ENCODE measurements at places on chromosomes 7 and 10.
A peak's percentile ranks its signal among the peaks of the same experiment; 100 is the strongest.

DNA sequence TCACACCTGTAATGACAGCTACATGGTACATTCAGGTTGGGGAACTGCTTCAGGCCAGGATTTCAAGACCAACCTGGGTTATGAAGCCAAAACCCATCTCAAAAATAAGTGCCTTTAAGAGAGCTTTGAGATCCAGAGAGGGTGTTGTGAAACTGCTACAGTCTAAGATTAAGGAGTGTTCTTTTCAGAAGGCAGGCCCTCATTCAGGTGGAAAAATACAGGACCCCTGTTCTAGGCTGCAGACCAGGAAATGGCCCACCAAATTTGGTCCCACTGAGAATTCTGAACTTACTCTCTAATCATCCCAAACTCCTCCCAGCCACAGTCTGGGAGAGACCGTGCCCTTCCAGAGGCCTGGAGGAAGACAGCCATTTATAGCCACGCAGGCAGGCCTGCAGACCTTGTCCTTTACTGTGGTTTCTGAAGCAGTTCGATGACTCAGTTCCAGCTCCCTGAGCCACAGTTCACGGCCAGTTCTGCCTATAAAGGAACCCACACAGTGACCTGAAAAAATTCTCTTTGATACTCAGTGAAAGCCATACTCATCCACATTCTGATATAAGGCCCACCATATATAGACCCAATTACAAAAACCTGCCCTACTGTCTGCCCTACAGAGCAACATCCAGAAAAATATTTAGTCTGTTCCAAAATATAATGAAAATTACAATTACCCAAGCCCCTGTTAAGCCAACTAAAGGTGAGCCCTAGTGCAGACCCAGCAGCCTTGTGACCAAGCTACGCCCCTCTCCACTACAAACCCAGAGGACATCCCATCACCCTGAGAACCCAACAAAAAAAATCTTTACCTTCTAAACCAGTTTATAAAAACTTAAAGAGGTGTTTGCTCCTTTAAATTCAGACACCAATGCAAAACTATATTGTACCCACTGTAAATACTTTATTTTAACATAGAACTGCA, 21.2 kb downstream of the ZNF680 start:
- DNase-seq = peak; percentile 67

- no peak for DNase-seq
These were observed 14.3 kb downstream of the EIF4EBP2 start for GRCh38 chr10:70418229-70418628.

DNA sequence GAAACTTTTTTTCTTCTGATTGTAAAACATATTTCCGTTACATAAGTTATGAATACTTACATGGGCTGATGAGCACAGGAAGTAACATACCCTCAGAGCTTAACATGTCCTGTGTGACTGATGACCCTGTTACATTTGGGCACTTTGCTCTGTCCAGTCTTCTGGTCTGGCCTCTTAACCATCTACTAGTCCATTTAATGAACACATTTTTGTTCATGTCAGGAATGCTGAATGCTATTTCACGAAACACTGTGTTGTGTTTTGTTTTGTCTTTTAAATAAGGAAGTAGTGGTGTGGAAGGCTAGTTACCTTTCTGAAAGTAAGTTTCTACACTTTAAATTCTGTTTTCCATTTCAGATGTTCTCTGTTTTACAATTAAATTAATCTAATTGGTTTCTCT, 77.7 kb downstream of the RBM33 start:
- DNase-seq = no peak

DNA sequence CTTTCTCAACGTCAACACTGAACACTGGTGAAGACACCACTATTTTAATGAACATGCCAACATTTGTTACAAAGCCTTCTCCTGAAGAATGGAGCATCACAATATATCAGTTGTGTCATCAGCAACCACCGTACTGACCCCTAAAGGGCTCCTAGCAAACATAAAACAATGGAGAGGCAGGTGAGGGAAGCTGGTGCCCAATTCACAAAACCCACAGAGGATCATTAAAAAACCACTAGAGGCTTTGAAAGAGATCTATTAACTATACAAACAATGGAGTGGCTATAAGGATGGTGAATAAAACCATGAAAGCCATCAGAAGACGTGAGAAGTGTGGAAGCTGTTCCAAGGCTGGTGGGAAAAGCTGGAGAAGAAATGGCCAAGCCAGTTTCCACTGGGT, 150.8 kb downstream of the FAM107B start:
- no peak for DNase-seq

DNA sequence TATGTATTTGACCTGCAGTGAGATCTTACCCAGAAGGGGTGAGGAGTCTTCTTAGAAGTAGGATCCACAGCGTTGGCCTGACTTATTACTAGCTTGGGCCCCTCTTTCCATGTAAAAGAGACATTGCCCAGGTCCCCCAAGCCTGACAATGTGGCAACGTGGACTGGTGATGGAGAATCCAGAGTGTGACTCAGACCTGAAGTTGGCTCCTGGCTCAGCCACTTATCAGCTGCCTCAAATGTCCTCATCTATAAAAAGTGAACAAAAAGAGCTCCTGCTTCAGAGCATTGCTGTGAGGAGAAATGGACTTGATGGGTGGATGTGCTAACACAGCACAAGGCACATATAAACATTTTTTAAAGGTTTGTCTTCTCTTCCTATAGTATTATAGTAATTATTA, 35.4 kb upstream of the TECTB start:
- no peak for DNase-seq

GRCh38 chr10:91953600-91954160, 30.1 kb downstream of the BTAF1 start:
- DNase-seq = no peak

- DNase-seq = no peak
These were observed 128.0 kb downstream of the RSU1 start for GRCh38 chr10:16689227-16689626.

- no peak for DNase-seq
These were observed 63.2 kb downstream of the MKI67 start for GRCh38 chr10:128062881-128063563.

DNA sequence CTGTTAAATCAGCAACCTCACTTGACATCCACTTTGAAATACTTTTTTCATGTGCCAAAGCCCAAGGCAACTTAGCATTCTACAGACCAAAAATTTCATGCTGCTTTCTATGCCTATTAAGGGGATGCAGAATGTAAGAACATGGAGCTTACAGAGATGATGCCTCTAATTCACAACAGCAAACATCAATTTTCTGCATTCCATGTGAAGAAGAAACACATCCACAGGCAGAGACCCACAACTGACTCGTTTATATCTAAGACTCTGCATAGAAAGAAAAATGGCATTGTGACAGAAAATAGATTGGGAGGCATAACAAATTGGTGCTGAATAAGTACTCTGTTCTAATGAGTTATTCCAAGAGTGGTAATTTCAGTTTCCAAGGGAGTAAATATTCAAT, 107.6 kb downstream of the SGMS1 start:
- DNase-seq = no peak

DNA sequence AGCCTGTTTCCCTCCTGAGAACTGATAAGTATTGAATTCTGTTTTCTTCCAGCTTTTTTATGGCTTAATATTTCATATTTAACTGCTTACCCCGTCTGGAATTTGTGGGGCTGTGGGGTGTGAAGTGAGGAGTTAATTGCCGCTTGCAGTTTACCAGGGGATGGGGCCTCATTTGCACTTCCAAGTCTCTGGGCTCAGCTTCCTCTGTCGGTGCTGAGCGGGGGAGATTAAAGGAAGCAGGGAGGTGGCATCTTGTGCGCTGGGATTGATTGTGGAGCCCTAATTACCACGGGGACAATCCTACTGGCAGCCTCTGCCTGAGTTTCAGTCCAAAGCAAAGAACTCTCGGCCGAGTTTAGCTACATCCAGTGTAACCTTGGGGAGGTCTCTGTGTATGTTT, 33.4 kb downstream of the ELFN1 start:
- no peak for DNase-seq

- DNase-seq = no peak
These were observed 244.8 kb downstream of the BICC1 start for GRCh38 chr10:58757352-58758065.

- no peak for DNase-seq
These were observed 7.1 kb upstream of the MKLN1 start for GRCh38 chr7:131320603-131321002.

DNA sequence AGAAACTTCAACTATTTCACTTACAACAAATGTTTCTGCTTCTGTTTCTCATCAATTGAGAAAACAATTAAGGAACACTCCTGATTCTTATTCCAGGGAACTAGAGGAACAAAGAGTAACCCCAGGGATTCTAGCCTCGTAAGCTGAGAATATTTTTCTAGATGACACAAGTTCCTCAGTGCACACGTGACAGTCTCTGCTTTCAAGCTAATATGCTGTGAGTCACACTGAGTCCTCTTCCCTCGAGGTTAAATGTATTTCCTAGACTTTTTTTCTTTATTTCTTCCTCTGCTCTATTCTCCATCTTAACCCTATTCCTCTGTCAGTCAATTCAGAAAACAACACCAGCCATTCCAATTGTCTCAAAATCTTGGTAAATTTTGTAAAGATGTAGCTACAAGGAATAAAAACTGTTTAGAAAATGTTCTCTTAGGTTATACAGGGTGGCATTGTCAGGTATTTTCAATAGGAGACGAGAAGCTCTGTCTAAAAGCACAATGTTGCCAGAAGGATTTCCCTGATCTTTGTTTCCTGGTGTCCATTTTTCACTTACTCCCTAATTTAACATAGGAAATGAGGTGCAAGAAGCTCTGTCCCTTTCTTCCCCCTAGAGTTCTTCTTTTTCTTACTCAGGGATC, 5.8 kb upstream of the C1GALT1 start:
- DNase-seq = peak; percentile 94

DNA sequence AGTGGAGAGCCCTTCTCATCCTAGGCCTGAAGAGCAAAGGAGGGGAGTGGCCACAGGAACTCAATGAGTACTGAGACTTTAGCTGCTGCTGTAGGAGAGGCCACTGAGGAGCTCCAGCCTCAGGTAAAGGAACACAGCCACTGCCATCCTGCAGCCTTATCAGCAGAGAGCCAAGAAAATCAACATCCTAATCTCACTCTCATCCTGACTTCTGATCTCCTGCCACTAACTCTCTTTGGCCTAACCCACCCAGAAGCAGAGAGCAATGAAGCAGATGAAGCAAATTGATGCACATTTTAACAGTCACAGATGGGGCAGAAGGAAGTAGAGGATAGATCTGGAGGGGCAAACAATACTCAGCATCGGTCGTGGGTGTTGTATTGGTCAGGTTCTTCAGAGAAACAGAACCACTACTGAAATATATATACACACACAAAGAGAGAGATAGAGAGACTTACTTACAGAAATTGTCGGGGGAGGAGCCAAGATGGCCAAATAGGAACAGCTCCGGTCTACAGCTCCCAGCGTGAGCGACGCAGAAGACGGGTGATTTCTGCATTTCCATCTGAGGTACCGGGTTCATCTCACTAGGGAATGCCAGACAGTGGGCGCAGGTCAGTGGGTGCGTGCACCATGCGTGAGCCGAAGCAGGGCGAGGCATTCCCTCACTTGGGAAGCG, 297.6 kb downstream of the MTERF1 start:
- no peak for DNase-seq

DNA sequence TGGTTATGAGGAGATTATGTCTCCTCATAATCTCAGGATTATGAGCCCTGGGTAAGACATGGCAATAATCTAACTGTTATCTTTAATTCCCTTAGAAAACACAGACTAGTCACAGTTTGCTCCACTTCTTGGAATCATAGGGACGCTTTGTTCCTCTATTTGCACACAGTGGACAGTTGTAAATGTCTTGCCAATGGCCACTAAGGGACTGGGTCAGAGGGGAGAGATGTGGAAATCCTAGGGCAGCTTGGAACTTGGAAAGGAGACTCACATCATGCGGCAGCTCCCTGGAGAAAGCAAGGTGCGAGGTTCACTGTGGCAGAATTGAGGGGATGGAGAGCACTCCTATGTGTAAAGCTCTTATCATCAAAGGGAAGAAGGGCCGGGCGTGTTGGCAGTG, 266.1 kb downstream of the PRPF18 start:
- DNase-seq = no peak

GRCh38 chr10:123101872-123102271, 33.9 kb upstream of the HMX3 start:
- no peak for DNase-seq

- DNase-seq = no peak
These were observed 260.8 kb downstream of the DNAJB6 start for GRCh38 chr7:157597562-157597961.

GRCh38 chr10:16856567-16856966, 39.3 kb upstream of the RSU1 start:
- no peak for DNase-seq

DNA sequence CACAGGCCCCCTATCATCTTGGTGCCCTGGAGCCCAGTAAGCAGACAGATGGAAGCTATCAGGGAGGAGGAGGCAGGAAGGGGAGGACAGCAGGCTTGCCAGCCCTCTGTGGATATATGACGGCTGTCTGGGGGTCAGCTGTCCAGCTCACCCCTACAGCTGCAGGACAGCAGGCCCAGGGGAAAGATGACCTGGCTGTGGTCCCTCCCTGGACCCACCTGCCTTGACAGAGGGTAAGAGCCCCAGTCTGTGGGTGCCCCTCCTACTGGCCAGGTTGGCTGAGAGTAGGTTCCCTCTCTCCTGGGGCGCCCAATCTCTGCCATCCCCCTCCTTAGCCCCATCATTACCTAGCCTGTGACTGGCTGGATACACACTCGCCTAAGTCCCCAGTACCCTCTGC, 62.5 kb downstream of the C10orf143 start:
- no peak for DNase-seq

All from SW 1271 (cell line).